Stimulated activated CD4-positive, alpha-beta T cell treated with anti-CD3 and anti-CD28 coated beads, TNF-alpha, amount 100 ng/mL, for 24 hours (primary cell): ENCODE measurements at places on chromosomes 6 and 20.

DNA sequence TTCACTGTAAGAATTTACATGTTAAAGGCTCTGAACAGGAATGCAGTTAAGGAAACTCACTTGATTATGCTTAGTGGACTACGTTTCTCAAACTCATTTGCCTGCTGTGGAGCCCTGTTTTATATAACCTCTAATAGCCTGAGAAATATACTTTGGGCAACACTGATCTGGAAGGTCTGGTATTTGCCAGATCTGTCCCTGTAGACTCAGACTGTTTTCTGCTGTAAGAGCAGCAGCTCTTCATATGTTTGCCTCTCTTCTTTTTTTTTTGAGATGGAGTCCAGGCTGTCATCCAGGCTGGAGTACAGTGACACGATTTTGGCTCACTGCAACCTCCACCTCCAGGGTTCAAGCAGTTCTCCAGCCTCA, 10.1 kb downstream of the TTPAL start:
- DNase-seq: no peak

- no peak for DNase-seq
Measured at GRCh38 chr6:26129656-26130055, 42.4 kb downstream of the HFE start.

DNA sequence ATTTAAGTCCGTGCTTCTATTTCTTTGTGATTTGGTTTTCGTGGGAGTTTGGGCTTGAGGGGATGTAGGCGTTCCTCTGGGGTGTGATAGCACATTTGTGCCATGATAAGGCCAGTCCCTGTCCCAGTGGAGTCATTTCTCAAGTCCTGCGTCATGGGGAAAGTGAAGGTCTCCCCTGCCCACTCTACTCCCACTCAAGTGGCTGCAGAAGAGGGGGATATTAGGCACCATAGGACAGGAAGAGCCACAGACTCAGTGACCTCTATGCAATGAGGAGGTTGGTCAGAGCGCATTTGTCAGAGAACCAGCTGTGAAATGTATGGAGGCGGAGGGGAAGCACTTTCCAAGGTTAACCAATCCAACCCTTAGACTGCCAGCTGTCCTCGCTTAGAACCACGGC, 51.9 kb upstream of the EDN1 start:
- no peak for DNase-seq

DNA sequence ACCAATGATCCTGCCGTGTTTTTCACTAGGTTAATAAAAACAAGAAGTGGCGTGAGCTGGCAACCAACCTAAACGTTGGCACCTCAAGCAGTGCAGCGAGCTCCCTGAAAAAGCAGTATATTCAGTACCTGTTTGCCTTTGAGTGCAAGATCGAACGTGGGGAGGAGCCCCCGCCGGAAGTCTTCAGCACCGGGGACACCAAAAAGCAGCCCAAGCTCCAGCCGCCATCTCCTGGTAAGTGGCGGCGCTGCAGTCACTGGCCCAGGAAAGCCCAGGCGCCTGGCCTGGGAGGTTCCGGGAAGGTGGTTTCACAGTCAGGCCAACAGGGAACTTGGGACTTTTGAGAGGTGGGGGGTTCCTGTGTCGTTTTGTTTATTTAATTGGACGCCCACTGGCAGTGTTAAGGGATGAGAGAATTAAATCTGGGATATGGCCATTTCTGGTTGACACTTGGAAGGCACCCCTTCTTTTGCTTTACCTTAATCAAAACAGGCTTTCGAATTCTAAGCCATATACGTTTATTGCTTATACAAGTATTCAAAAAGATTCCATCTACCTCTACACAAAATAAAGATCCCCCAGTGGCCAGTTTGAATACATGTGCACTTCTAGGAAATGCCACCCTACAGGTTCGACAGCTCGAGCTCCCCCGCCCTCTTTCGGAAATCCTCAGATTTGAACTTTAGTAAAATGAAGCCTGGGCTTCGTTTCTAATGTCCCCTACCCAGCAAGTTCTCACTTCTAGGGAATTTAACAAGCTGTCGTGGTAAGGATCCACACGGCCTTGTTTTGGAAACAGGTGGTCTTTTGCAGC, 138.9 kb downstream of the TMEM242 start:
- peak; percentile 27 for DNase-seq
